OCI-LY7 (cell line): ENCODE measurements at places on chromosomes 7 and 10.

- no peak for DNase-seq
These were observed 2.9 kb downstream of the NPC1L1 start for GRCh38 chr7:44538093-44538797.

DNA sequence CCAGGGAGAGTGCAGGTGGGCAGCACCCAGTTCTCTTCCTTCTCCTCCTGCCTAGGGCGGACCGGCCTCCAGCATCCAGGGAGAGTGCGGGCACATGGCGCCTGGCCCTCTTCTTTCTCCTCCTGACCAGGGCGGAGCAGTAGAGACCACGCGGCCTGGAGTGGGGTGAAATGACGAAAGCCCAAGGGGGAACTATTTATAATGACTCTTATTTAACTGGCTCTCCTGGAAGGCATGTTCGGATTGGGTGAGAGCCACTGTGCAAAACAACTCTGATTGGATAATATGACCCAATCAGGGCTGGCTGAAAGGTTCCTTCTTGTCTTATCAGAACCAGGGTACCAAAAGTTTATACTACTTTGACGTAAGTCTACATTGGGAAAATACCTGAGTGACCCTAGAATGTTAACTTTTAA is 63.1 kb downstream of the ZNF37A start:
- DNase-seq, result no peak

GRCh38 chr7:111083413-111083812 is 7.5 kb upstream of the LRRN3 start:
- DNase-seq, result no peak

- no peak for DNase-seq
These were observed 27.5 kb downstream of the ELMO1 start for GRCh38 chr7:37420946-37421695.

DNA sequence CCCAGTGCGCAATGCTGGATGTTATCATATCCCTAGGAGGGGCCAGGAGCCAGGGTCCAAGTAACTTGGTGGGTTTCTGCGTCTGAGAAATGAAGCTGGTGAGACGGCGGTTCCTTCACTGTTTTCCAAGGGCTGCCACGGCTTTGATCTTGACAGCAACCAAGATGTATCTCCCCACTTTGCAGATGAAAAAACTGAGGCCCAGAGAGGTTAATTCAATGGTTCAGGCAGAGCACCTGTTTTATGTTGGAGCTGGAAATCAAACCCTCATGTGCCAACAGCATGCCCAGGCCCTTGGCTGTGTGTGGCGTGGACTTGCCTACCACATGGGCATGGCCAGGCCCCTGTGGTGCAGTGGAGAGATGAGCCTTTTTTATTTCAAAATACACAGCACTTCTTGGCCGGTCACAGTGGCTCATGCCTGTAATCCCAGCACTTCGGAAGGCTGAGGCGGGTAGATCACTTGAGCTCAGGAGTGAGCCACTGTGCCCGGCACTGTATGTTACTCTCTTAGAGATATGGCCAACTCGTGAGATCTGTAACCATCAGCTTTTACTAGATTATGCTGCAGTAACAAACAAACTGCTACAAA is 225.2 kb upstream of the SH2B2 start:
- no peak for DNase-seq

- no peak for DNase-seq
These were observed 123.1 kb upstream of the INHBA start for GRCh38 chr7:41825927-41826480.

- no peak for DNase-seq
These were observed 190.9 kb upstream of the YAE1 start for GRCh38 chr7:39375047-39375873.

DNA sequence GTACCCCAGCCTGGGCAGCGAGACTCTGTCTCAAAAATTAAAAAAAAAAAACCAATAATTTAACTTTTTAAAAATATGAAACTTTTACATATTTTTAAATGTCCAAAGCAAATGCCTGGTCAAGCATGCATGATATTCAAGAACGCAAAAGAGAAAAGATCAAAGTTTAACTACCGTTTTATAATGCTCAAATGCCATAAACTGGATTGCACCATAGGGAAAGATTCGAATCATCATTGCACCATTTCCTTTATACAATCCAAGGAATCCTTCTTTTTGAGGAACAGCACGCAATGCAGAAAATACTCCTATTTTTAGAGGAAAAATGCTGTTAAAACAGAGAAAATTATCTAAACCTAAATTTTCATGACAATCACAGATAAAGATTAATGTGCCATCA is 20.9 kb downstream of the SLC25A16 start:
- DNase-seq, result no peak

DNA sequence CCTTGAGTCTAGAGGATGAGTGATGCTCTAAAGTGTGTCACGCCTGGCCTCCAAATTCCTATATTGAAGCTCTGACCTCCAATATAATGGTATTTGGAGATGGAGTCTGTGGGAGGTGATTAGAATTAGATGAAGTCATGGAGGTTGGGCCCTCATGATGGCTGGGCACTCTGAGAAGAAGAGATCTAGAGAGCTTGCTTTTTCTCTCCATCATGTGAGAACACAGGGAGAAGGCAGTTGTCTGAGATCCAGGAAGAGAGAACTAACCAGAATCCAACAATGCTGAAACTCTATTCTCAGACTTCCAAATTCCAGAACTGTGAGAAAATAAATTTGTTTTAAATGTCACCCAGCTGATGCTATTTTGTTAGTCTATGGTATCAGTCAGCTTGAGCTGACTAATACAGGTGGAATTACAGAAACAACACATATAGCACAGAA is 15.1 kb downstream of the RNF216 start:
- no peak for DNase-seq

DNA sequence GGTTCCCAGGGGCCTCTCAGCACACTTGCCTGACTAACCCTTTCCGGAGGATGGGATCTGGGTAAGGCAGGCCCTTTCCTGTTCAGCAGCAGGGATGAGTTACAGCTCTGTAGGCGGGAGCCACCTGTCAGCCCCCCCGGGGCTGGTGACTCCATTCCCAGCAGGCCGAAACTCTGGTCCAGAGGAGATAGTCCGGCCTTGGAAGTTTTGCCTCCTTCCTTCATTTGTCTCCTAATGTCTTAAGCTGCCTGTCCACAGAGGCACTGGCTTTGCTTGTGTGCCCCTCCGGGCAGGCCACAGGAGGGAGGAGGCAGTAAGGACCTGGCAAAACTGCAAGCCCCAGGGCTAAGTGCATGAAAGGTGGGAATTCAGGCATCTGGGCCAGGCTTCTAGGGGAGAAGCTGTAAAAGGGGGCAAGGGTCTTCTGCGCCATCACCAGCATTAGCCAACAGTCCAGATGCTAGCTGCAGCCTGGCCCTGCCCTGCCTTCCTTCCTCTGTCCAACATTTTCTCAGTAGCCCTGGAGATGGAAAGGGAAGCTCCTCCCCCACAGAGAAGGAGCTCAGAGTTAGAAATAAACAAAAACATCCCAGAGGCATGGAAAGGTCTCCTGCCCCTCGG is 1.2 kb downstream of the ADIRF start:
- no peak for DNase-seq

DNA sequence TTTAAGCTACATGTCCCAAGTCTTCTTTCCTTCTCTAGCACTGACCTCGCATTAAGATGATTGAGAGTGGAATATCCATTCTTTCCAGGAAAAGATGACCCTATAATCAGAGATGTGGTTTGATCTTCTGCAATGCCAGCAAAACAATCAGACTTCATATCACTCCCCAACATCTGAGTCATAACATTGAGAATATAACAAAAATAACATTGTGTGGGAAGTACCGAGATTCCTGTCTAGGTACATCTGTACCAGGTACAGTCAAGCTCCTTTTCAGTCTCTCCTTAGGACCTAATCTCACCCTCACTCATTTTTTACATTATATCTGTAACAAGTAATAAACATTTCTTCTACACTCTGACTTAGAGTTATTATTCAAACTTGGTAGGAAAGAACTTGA is 201.6 kb downstream of the LRRTM3 start:
- no peak for DNase-seq

DNA sequence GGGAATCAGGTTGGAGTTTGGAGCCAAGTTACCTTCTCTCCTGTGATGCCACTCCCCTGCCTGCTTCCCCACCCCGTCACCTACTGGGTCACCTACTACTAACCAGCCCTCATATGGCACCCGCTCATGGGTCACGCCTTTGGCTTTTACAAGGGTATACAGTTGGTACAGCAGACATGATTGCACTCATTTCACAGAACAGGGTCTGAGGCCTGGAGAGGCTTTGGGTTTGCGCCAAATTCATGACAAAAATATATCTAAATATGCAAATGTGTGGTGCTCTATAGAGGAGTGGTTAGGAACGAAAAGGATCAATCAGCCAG is 10.7 kb downstream of the CRYGN start:
- no peak for DNase-seq
